AG08395 (cell line): ENCODE measurements at places on chromosomes 2 and 18.

- peak; percentile 2 for DNase-seq
Measured at GRCh38 chr2:141317986-141318385, 812.8 kb downstream of the LRP1B start.

- no peak for DNase-seq
Measured at GRCh38 chr18:10145546-10145945, 231.7 kb downstream of the VAPA start.

DNA sequence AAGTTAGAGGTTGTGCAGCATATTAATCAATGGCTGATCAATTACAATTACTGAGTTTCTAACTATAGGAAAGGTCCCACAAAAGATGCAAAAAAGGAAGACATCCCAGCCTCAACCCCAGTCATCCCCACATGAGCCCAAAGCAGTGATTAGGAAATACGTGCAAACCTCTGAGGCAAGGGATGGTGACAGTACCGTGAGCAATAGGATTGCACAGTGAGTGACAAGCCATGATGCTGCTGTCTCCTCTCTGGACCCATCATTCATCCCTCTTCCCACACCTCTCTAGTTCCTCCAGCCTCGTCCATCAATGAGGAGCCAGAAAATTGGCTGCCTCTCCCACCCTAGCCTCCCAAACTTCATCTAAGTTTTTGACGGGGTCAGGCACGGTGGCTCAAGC lies 4.0 kb upstream of the SLC11A1 start:
- DNase-seq: no peak

DNA sequence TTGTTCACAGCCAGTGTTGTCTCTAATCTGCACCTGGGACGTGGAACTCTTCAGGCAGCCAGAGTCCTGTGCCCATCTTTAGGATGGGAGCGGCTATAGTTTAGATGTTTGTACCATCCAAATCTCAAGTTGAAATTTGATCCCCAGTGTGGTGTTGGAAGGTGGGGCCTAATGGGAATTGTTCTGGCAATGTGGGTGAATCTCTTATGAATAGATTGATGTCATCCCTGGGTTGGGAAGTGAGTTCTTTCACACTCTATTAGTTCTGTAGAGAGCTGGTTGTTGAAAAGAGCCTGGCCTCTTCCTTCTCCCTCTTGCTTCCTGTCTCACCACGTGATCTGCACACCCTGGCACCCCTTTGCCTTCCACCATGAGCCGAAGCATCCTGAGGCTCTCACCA lies 300.9 kb downstream of the TXNL1 start:
- DNase-seq: no peak

DNA sequence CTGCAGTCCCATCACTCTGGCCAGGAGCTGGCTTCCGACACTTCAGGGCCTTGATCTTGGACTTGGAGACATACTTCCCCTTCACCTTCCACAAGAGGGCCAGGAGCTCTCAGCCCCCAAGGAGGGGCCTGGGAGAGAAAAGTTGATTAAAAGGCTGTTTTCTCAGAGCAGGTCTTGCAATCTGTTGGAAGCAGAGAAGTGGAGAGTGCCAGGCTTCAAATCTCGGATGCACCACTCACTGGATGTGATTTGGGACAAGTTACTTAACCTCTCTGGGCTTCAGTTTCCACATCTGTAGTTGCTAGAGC lies 255.3 kb downstream of the CYP26B1 start:
- no peak for DNase-seq

GRCh38 chr18:9766076-9766481 lies 58.0 kb downstream of the RAB31 start:
- no peak for DNase-seq

DNA sequence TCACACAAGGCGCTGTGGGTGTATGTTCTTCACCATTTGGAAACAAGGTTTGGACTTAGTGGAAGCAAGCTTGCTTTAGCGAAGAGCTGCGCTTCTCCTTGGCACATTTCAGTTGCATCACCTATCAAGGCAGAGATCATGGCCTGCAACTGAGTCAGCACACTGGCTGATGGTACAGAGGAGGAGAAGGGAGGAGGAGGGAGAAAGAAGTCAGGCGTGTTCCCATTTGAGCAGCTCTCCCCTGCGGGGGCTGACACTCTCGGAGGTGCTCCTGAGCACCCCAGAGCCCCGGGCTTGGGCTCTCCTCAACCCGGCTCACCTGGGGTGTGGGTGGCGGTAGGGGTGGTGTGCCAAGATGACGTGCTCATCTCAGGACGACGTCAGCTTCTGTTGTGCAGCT lies 6.0 kb upstream of the SERPINB5 start:
- DNase-seq: no peak

DNA sequence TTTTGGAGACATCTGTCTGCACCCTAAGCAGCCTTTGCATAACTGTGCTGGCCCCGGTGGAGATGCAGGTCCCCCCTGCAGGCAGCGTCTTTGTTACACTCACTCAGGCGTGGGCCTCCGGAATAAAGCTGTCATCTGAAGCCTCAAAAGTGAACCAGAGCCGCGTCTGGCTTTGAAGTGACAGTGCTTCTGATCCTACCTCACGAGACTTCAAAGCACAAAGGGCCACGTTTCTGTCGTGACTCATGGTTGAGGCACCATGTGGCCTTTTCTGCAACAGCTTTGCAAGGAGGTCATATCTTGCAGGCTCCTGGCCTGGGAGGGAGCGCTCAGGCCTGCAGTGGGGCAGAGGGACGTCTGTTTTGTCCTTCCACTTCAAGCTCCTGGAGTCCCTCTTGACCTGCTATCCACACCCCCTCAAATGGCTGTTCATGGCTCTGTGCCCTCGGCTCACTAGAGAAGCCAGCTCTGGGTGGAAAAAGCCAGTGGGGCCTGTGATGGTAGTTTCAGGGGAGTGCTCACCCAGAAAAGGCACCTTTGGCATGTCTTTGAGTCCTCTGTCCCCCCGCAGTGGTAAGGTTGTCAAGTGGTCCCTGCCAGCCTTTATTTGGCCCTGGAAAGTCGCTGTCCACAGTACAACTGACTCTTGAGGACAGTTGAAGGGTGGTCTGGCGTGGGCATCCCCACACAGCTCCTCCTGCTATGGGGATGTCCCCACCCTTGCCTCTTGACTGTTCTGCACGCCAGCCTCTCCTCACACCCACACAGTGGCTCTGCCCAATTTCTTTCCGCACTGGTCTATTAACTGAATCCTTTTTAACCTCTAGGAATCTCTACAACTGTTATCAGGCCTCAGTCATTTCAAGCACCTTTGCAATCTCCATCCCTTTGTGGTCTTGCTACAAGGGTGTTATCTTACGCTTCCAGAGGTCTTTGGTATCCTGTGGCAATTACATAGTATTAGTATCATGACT lies 19.3 kb downstream of the GPR55 start:
- no peak for DNase-seq

DNA sequence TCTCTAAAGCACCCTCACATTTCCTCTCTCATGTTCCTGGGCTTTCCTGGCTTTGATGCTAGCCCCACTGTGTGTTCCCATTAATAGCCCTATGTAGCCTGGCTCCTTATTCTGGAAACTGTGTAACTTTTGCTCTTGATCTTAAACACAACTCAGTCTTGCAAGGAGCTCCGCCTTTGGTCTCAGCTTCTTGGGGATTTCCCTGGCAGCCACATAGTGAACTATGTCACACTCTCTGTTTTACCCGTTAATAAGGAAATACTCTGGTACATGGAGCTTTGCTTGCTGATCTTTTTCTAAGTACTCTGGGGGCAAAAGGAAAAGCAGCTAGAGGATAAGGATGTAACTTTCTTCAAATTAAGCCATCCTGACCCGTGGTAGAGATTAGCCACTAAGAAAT lies 259.3 kb downstream of the NEDD4L start:
- no peak for DNase-seq

DNA sequence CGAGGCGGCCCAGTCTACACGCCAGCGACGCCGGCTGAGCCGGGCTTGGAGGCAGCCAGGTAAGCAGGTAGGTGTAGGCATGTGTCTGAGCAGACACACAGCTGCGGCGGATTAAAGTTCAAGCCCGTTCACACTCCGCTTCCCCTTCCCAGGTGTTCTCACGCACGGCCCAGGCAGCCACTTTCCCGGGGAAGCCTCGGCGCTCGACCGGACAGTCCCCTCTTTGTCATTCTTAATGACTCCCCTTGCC lies 367 bp downstream of the TGFA start:
- no peak for DNase-seq

DNA sequence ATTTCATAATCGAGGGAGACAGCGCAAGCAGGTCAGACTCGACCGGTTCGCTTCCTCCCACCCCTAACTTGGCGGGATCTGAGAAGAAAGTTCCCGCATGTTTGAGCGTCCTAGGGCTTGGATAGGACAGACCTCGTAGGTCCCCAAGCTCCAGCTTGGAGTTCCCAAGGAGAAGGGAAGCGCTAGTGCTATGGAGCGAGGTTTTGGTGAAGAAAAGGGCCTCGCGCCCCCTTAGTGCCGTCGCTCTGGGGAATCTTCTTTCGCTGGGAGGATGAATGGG lies 11.6 kb upstream of the SKOR2 start:
- no peak for DNase-seq

DNA sequence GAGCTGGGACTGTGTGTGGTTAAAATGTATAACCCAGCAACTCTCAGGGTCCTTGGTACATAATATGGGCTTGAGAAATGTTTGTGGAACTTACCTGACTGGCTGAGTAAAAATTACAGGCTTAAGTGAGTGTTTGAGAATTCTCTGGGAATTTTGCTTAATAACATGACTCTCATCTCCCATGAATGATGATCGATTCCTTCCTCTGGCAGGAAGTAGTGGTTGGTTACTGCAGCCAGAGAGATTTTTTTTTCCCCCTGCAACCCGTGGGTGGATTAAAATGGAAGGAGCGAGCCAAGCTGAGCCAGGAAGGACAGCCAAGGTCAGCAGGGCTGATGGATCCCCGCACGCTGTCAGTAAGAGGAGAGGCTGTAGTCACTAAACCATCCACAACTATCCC lies 40.6 kb upstream of the RFX8 start:
- peak; percentile 12 for DNase-seq

DNA sequence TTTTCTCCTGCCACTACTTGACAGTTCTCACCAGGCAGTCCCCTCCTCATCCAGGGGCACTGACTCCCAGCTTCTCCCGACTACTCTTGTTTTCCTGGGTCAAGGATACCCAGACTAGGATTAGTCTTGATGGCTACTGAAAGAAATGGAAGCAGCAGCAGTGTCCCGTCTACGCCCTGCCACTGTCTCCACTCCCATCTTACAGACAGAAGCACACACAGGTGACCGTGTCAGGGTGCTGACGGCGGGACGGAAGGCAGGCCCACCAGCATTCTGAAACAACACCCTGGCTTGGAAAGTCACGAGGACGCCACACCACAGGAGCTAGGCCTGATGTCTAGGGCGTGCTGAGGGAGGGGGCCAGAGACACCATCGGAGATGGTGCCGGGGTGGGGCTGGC lies 82.9 kb downstream of the KCTD1 start:
- no peak for DNase-seq

GRCh38 chr2:127599211-127599610 lies 46.7 kb upstream of the GPR17 start:
- DNase-seq: no peak

DNA sequence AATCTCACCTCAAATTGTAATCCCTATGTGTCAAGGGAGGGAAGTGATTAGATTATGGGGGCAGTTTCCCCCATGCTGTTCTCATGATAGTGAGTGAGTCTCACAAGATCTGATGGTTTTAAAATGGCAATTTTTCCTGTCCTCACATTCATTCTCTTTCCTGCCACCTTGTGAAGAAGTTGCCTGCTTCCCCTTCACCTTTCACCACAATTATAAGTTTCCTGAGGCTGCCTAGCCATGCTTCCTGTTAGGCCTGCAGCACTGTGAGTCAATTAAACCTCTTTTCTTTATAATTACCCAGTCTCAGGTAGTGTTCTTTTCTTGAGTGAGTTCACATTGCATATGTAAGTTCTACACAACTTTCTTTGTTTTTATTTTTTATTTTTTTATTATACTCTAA lies 271.5 kb downstream of the EXOC6B start:
- DNase-seq: no peak

DNA sequence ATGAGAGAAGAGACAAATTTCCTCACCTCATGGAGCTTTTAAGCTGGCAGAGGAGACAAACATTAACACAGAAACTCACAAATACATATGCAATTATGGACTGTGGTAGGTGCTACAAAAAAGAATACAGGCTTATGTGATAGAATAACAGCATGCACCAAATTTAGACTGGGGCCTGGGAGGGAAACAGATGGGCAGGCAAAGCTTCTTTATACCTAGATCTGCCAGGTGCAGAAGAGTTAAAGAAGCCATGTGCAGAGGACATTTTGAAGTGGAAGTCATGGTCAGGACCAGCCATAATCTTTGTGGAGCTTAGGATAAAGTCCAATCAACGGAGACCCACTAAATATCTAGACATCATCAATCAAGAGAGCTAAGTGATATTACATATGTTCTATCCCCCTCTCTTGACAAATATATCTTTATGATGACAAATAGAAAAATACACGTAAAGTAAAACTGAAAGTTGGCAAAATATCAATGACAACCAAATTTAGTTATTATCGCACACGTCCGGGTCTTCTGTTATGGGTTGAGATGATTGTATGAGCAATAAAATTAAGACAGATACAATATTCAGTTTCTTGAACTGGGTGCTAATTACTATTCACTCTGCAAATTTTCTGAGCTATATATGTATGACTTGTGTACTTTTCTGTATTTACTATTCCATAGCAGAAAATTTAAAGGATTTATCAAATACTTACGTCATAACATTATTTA lies 44.1 kb downstream of the CD28 start:
- DNase-seq: no peak

DNA sequence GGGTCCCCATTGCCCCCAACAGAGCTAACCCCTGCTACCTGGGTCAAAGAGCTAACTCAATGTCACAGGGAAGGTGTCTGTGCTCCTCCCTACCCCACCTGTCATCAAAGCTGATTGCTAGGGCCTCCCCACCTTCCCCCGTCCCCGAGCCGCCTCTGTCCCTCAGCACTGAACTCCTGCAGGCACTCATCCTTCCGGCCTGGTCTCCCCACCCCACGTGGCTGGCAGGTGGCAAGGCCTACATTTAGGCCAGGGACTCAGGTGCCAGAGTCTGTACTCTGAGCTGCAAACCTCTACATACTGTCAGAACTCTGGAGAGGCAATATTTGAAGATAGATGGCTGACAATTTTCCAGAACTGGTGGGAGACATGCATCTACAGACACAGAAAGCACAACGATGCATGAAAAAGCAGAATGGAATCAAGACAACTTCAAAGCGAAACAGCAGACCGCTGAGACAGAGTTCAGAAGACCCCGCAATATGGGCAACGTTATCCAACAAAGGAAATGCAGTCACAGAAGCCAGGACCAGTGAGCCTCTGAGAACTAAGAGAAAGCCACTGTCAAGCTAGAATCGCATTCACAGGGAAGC lies 195.8 kb downstream of the HDAC4 start:
- no peak for DNase-seq

GRCh38 chr2:161651547-161651946 lies 27.3 kb downstream of the SLC4A10 start:
- no peak for DNase-seq
